ENCODE measurements at places on chromosomes 3 and 15.
A peak's percentile ranks its signal among the peaks of the same experiment; 100 is the strongest.

GRCh38 chr15:86526938-86527690 lies 447.4 kb downstream of the AGBL1 start:
- DNase-seq: no peak

DNA sequence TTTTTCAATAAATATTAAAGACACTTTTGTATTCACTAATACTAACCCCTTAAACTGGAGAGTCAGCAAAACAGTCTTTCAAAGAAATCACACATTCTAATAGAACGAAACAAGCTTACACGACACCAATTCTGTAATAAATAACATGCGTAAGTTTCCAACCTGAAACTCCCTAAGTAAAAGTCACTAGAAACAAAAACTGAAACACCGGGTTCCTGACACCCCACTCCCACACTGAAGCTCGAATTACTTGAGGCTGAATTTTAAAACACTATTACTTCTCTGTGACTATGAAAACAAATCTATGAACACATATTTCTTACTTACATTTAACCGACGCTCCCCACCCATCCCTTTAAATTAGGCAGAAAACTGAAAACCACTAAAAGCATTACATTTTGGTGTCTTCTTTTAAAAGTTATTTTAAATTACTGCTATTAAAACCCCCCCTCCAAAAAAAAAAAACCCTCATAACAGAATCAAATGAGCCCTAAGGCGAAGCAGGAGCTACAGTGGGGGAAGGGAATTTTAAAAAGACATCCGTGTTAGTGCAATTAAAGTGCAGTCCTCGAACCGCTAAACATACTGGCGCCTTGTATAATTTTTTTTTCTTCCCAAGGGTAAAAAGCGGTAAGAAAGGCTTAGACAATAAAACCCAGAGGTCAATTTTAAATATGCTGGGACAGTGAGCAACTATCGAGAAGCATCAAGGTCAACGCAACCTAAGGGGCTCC lies 878 bp downstream of the SPPL2A start:
- no peak for DNase-seq

- DNase-seq: peak; percentile 85
Measured at GRCh38 chr3:46812237-46812791, 50.9 kb downstream of the MYL3 start.

DNA sequence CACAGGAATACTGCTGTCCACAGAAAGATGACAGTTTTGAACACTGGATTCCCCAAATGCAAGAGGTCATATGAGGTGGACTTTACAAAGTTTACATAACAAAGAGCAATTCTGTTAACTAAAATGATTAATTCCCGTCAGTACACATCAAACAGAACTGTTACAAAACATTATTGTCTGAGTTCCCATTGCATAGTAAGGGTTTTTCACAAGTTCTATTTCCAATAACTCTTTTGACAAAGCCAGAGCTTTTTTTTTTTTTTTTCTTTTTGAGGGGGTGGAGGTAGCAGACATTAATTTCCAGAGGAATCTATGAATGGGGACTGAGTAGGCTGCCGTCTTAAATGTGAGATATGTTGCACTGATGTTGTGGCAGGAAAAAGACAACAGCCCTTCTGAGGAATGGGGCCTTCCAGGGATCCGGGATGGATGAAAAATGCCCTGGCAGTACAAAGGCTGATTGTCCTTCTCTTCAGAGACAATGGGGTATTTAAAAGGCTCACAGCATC lies 178.1 kb upstream of the KBTBD8 start:
- DNase-seq: peak; percentile 53

DNA sequence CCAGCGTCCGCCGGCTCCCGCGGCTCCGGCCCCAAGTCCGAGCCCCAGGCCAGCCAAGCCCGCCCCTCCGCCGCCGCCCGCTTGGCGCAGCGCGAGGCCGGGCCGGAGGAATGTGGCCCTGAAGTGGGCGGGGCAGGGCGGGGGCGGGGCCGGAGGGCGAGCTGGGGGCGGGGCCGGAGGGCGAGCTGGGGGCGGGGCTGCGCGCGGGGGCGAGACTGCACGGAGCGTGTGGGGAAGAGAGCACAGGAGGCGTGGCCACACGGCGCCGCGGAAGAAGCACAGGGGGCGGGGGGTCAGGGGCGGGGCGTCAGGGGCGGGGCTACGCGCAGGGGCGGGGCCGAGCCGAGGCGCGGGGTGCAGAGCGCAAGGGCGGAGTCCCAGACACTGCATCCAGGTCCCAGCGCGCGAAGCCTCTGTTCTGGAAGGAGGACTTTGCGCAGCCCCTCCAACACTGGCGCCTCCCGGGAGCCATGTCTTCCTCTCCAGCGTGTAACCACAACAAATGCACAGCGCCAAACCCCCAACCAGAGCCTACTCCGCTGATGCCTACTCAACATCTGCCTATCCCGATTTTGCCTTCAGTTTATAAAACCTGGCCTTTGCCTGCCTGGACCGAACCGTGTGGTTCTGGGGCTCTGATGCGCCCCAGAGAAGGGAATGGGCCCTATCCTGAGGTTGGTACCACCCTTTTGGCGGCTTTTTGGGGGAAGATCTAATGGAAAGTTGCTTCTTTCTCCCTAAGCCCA lies 105.5 kb downstream of the IQSEC1 start:
- DNase-seq: peak; percentile 72

GRCh38 chr3:33372218-33373081 lies 67.8 kb downstream of the UBP1 start:
- DNase-seq: peak; percentile 67

DNA sequence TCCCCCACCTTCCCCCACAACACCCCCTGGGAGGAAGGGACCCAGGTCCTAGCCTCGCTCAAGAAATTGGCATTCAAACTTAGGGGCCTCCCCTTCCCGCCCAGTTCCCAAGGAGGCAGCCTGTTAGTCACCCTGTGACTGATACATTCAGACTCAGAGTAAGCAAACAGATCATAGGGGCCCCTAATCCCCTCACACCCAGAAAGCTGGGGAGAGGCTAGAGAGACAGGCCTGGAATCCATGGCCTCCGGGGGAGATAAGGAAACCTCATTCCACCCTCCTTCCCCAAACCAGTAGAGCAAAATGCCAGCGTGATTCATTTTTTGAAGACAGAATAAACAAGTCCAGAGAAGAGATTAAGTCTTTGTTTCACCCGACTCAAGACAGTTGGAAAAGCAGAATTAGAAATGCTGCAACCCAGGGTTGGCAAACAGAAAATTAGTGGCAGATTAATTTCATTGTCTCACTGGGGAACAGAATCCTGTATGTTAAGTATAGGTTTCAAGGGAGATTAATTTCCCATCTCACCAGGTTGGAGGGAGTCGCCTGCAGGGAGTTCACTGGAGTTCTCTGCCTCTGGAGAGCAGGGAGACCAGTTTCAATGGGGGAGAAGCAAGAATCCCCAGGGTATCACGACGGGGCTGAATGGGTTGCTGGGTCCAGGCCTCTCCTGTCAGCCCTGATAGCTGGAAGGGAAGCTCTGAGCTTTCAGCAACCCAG lies 268.3 kb downstream of the UACA start:
- no peak for DNase-seq

GRCh38 chr3:124272605-124273151 lies 280.8 kb upstream of the ROPN1 start:
- DNase-seq: no peak

DNA sequence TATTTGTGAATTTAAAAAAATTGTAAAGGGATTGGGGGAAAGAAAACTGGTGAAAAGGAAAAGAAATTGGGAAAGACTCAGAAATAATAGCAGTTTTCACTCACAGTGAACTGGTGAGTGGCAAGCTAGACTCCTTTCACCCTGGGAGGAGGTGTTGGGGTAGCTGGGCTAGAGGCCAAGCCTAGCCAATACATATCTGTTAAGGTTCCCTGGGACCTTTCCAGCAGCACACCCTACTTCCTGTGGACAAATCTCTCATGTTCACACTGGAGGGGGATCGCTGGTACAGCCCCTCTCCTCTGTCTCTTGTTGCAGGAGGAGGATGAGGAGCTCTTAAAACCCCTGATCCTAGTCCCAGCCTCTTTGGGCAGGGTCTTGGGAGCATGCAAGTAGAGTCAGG lies 3.7 kb upstream of the RPP25 start:
- no peak for DNase-seq

DNA sequence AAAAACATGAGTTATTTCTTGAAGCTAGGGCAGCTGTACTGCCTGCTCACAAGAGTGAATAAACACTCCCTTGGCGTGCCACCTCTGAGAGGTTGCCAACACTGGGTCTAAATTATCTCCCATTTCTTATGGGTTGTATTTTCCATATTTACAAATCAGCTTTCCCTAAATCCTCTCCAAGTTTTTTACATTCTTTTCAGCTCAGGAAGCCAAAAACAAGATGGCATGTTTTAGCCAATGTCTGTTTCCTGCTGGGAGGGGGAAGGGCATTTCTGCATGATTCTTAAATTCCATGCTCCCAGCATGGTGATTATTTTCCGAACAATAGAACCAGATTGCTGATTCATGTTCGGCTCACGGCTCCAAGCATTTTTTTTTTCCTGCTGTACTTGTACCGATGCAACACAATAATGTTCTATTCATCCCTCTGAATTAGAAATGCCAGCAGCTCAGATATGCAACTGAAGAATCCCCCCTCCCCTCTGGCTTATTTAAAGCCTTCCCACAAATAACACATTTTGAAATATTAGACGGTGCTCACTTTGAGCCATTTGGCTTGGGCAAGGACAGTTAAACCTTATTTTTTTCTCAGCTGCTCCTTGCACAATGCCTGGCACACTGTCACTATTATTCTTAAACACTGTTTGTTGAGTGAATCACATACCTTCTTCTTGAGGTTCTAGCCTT lies 252.5 kb downstream of the THRB start:
- DNase-seq: peak; percentile 55

GRCh38 chr15:79496838-79497237 lies 64.7 kb downstream of the MINAR1 start:
- DNase-seq: no peak

DNA sequence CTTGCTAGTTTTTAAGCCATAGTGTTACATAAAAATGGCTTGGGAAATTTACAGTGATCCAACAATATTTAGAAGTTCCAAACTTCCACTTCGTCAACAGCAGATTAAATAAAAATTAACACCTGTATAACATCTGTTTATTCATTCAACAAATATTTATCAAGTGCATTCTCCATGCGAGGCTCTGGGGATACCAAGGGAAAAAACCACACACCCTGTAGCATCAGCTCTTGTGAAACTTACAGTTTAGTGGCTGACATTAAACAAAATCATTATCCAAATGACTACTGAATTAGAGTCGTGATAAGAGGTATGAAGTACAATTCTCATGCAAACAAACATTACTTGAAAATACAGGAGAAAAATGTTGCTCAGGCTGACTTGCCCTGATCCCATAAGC lies 122.9 kb downstream of the DLG1 start:
- no peak for DNase-seq

GRCh38 chr15:39251413-39252133 lies 329.3 kb upstream of the THBS1 start:
- no peak for DNase-seq

DNA sequence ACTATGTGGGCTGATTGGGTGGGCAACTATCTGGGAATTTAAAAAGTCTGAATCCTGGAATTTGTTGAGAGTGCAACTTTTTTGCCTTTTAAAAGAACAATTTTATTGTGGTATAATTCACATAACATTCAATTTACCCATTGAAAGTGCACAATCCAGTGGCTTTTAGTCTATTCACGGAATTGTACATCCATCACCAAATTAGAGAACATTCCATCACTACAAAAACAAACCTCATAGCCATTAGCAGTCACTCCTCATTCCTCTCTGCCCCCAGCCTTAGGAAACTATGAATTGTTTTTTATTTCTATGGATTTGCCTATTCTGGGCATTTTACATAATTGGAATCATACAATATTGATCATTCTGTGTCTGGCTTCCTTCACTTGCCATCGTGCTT lies 101.8 kb upstream of the ALDH1A3 start:
- DNase-seq: no peak

DNA sequence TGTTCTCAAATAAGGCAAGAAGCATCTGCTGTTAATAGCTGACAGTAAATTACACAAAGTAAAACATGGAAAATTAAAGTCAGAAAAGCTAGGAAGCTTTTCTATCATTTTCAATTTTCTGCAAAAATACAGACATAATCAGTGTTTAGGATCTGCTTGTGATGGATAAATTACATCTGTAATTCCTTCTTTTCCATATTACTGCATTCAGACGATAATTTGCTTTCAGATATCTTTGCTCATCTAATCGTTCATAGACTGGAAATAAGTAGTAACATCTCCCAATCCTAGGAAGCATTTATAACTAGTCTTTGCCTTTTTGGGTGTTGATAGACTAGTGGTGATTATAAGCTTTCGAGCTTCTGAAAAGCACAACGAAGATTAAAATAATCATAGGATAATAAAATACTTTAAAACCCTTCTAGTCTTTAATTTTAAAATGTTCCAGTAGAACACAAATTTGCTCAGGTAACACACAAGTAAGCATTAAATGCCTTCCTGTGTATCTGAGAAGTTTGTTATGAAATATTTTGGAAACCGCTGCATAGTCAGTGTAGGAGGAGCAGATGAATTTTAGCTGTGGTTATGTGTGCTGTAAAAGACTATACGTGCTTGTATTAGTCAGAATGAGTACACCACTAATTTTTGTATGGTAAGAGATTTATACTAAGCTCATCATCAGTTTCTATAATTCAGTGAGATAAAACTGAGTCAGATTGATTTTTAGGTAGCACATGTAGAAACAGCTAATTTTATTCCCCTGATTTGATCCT lies 41.0 kb downstream of the MBNL1 start:
- no peak for DNase-seq

DNA sequence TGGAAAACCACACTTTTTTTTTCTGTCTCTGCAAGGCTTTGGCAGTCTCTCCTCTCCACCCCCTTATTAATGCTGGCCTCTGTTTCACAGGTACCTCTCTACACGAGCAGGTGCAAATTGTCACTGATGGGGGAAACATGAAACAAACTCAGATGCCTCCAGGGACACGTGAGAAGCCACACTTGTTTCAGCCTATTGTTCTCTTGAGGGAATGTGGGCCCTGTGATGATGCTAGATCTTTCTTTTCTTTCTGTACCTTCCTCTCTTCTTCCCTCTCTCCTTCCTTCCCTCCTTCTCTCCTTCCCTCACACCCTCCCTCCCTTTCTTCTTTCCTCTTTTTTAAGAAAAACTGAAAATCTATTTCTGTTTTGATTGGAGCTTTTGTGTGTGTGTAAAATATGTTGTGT lies 5.7 kb upstream of the BLM start:
- DNase-seq: no peak

DNA sequence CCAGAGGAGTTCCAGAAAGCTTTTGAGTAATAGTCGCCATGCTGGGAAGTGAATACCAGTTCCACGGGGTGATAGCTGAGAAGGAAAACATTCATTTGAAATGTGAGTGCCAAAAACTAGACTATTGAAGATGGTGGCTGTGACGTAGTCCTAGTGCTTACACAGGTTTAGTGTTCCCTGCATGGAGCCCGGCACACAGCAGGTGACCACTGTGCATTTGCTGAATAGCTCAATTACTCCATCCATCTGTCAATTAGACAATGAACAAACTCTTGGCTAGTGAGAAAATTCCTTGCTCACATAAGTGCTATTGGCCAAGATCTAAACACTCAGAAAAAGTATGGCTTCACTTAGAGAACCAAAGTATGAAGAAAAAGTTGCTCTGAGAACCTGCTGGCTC lies 448.1 kb upstream of the WNT5A start:
- no peak for DNase-seq
